Fibroblast of skin of left quadriceps (primary cell): ENCODE measurements at places on chromosomes 4 and X.

- no peak for DNase-seq
Measured at GRCh38 chr4:185775792-185776555, 36.0 kb downstream of the SORBS2 start.

DNA sequence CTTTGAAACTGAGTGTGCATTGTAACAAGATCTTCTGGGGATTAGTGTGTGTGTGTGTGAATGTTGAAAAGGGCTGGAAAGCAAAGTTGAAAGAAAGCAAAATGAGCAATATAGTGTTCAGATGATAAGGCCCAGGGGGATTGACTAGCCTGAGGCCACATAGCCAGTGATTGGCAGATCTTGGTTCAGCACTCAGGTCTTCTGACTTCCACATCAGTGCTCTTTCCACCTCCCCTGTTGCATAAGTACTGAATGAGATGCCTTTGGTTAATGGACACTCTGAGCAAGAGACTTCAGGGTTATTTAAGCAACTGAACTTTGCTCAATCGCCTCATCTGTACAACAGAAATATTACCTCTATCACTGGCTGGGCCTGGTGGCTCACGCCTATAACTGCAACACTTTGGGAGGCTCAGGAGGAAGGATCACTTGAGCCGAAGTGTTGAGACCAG lies 120.4 kb downstream of the TMEM164 start:
- no peak for DNase-seq

- no peak for DNase-seq
Measured at GRCh38 chrX:40174001-40174853, 76.5 kb upstream of the BCOR start.

GRCh38 chr4:155608225-155608885 lies 58.3 kb upstream of the GUCY1A1 start:
- DNase-seq: no peak

GRCh38 chr4:53905941-53906377 lies 158.4 kb downstream of the CHIC2 start:
- peak; percentile 55 for DNase-seq

DNA sequence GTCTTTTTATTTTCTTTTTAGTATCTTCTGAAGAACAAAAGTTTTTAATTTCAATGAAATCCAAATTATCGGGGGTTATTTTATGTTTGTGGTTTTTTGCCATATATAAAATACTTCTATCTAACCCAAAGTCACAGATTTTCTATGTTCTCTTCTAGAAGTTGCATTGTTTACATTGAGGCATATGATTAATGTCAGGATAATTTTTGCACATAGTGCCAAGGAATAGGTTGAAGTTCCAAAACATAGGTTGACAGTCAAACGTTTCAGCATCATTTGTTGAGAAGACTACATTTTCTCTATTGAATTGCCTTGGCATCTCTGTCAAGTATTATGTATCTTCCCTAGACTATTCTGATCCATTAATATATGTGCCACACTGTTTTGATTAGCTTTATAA lies 64.5 kb downstream of the ANKRD17 start:
- DNase-seq: no peak

DNA sequence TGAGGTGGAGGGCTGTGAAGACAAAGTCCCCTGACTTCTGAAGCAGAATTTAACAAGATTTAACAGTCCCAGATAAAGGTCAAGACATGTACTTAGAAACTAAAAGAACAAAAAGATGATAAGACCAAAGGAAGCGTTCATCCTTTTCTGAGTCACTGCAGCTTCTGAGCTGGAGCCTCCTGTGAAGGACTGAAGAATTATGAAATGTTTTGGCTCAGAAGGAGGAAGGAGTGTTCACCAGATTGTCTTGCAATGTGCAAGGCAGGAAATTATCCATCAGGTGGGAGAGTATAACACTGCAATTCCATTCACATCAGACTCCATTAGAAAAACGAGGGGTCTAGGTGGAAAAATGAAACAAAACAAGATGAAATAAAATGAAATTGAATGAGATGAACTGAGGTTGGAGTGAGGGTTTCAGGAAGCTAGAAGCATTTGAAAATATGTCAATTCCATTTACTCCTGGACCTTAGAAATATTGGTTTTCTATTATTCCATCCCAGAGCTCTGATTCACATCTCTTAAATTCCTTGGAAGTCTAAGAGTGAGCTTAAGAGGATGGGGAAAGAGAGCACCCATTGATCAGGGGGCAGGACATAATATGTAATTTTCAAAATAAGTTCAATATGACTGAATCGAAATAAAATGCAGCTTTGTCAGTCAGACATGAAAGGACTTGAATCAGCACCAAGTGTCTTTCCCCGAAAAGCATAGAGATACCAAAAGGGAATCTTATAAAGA lies 186.1 kb upstream of the LNX1 start:
- peak; percentile 63 for DNase-seq

DNA sequence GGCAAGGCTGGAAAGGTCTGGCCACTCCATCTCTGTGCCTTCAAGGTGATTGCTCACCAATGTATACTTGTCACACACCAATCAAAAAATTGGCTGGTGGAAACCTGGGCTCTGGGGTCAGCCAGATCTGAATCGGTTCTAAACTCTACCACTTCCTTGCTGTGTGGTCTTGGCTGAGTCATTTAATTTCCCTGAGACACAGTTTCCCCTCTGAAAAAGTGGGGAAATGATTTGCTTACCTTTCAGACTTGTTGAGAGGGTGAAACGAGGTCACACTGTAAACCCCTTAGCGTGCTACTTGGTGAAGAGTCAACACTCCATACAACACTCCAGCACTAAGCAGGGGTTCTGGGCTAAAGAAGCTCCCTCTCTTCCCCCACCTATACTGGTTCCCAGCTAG lies 252.3 kb upstream of the ZIC3 start:
- DNase-seq: no peak

- no peak for DNase-seq
Measured at GRCh38 chr4:79050541-79050880, 111.3 kb upstream of the PAQR3 start.

- DNase-seq: no peak
Measured at GRCh38 chr4:108113229-108113628, 55.5 kb downstream of the LEF1 start.

DNA sequence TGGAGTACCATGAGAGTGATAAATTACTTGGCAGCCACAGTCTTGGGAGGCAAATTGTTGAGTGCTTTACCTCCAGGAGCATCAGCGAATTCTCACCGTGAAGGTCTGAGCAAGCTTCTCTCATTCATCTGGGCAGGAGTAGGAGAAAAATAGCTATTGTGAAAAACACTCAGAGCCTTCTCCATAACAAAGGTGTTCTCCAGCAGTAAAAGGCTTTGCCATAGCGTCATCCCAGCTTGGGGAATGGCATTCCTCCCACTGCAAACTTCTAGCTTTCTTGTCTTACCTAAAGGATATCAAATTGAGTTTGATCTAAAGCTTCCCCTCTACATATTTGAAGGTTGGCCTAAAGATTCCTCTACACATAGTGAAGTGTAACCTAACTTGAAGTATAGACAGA lies 29.8 kb upstream of the MAGEA11 start:
- no peak for DNase-seq

GRCh38 chrX:4841216-4841745 lies 1127.8 kb upstream of the PRKX start:
- DNase-seq: no peak

GRCh38 chrX:111662292-111662691 lies 18.7 kb upstream of the ALG13 start:
- no peak for DNase-seq

GRCh38 chr4:104983615-104984179 lies 163.0 kb upstream of the TET2 start:
- no peak for DNase-seq

DNA sequence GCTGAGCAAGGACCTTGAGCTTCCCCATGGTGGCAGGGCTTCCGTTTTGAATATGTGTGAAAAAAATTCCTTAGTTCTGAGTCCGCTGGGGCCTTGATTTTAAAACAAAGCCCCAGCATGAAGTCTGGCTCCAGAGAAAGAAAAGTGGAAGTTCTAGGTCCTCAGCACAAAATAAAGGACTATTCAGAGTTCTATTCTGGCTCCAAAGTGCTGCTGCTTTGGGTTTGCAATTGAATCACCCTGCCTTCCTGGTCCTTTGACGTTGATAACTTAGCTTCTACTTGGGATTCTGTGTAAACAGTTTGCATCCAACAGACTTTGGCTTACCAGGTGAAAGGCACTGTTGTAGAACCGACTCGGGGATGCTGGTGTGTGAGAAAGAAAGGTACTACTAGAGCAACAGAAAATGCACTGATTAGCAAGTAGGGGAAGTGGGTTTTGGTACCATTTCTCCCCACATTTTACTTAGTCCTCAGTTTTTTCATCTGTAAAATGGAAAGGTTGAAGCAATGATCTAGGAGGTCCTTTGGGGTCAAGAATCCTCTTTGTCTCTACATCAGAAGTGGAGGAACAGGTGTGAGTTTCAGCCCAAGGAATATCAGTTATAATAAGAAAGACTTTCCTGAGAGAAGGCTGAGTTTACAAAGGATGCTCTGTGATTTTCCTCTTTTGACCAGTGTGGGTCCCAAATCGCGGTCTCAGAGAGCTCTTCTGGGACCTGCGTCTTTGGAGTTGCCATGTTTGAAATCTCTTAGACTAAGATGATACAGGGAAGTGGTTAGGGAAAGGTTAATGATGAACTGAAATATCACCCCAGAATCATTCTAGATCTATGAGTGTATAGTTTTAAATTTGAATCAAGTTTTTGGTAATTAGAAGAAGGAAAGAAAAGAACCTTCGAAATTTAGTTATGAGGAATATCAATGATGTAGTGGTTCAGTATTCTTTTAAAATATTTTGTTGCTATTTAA lies 28.2 kb downstream of the IGFBP7 start:
- no peak for DNase-seq

DNA sequence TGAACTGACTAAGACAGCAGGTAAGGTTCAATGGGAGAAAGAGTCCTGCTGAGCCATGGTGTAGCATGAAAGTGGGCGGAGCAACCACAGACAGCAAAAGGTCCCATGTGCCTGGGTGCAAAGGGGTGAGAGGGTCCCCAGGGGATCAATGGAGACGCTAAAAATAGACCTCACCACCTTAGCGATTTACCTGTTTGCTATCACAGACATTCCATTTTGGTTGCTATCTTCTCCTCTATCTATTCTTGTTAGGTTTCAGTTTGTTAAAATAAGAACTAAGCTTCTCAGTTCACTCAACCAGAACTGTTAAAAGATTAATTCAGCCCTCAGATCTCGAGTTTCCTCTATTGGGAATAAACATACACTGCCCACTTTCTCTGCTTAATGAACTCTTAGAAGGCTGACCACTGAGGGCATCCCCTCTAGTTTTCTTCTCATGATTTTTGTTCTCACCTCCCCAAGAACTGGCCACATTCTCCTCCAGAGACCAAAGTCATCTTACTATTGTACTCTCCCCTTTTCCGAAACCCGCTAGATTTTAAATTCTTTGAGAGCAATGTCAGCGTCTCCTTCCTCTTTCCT lies 136.7 kb downstream of the PARM1 start:
- DNase-seq: no peak

DNA sequence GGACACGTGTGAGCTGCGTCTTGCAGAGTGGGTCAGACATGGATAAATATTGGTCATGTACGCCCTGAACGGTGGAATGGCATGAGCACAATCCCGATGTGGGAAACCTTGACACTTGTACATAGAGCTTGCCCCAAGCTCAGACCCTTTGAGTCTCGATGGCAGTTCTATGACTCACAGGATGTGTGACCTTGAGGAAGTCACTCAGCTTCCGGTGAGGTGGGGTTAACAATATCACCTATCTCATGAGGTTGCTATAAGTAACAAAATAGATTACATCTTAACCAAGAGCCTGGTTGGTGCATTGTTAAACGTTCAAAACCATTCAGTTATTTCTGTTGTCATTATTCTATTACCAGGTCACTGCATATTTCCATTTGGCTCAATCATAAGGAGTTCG lies 109.1 kb upstream of the TBL1X start:
- DNase-seq: no peak

GRCh38 chr4:64250488-64250887 lies 158.8 kb downstream of the TECRL start:
- DNase-seq: no peak

GRCh38 chr4:56860781-56861180 lies 39.3 kb upstream of the SPINK2 start:
- DNase-seq: no peak

GRCh38 chr4:80144676-80145470 lies 52.4 kb upstream of the PRDM8 start:
- DNase-seq: no peak

GRCh38 chr4:186790630-186791029 lies 67.0 kb upstream of the FAT1 start:
- DNase-seq: peak; percentile 33

GRCh38 chr4:175530655-175531054 lies 281.4 kb downstream of the GPM6A start:
- no peak for DNase-seq

DNA sequence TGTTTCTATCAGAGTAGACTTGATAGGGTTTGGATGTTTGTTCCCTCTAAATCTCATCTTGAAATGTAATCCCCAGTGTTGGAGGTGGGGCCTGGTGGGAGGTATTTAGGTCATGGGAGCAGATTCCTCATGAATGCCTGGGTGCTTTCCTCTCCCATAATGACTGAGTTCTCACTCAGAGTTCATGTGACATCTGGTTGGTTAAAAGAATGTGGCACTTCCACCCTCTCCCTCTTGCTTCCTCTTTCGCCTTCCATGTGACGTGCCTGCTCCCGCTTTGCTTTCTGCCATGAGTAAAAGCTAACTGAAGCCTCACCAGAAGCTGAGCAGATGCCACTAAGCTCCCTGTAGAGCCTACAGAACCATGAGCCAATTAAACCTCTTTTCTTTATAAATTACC lies 47.3 kb upstream of the SRPX start:
- DNase-seq: no peak

DNA sequence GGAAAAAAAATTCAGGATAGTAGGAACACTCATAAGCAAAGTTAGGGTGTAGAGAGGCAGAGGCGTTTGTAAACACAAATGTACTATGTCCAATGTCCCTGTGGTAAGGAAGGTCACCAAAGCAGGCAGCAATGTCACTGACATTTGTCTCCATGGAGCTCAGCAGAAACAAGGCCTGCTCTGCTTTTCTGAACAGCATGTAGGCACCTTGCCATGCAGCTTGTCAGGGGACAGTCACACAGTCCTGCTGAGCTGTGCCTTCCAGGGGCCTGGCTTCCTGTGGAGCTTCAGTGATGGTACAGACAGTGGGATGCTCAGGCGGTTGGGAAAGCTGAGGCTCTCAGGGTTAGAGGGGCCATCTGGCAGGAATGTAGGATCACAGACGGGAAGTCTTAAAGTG lies 74.5 kb upstream of the HS3ST1 start:
- DNase-seq: no peak

- no peak for DNase-seq
Measured at GRCh38 chr4:41192136-41192535, 22.2 kb downstream of the APBB2 start.

DNA sequence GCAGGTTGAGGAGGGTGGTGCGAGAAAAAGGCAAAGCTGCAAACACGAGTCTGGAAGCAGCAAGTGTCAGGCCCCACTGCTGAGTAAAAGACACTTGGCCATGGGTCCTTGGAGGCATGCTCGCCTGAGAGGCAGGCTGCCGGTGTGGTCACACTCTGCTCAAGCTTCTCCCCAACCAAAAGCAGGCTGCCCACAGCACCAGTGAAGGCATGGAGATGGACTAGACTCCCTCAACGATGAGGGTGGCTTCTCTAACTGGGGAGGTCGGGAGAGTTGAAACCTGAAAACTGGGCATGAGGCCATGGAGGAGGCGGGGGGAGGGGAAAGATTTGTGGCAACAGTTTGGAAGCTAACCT lies 86.5 kb downstream of the ATG4A start:
- no peak for DNase-seq

GRCh38 chr4:7595934-7596461 lies 161.3 kb upstream of the PSAPL1 start:
- DNase-seq: no peak

GRCh38 chr4:10128761-10129160 lies 12.2 kb upstream of the WDR1 start:
- DNase-seq: no peak

GRCh38 chr4:92387459-92388069 lies 83.8 kb downstream of the GRID2 start:
- DNase-seq: peak; percentile 16
